T-cell (primary cell): ENCODE measurements at places on chromosomes 6 and 20. TPM values are rescaled to one million over a fixed set of nuclear protein-coding genes. Genes with fewer than 3 reads are reported as not detected.

DNA sequence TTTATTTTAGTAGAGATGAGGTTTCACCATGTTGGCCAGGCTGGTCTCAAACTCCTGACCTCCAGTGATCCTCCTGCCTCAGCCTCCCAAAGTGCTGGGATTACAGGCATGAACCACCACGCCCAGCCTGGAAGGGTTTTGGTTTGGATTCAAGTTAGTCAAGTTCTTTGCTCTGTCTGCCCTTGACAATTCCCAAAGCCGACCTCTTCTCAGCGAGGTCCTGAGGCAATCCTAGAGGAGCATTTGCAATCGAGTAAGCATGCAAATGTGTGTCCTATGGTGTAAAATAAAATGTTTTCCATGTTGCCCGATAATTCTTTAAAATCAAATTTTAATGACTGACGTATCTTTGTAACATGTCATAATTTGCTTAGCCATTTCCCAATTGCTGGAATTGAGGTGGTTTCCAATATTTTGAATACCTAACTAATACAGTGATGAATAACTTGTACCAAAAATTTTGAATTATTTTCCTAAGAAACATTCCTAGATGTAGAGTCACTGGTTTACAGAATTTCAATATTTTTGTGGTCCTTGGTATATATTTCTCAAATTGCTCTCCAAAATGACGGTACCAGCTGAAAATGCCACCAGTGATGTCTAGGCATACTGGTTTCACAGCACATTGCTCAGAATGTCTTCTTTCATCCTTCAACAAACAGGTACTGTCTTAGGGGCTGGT, 38.7 kb downstream of the GTF2H5 start:
- DNase-seq, result no peak
- H3K27me3 ChIP-seq, result no peaks in the 10 kb centered on the region

DNA sequence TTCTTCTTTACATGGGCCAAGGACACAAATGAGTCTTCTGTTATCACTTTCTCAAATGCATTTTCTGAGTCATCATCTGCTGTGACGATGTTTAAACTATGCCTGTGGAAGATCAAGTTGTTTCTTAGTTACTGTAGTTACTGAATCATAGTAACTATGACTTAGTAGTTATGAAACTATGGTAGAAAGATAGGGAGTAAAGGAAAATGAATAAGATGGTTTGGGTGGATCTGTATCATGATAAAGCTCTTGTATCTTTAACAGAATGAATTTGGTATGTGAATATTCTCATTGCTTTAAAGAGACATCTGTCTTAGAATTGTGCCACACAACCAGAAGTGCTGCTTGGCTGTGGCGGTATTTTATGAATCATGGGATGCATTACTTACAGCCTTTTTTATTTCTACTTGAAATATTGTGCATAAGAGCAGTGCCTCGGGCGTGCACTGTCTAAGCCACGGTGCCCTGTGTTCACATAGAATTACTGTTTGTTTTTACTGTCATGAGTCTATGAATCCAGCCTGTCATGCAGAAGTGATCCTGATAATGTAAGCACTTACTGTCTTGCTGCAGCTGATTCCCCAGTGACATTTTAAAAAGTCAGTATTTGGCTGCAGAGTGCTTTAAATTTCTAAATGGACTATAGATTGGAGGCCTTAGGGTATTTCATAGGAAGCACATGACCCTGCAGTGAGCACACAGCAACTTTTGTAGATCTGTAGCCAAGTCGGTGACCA, 215.2 kb downstream of the TMEM242 start:
- no peak for DNase-seq
- H3K4me3 ChIP-seq, result no peak overlapping the region
- no peaks in the 10 kb centered on the region for H3K27me3 ChIP-seq
- H3K4me1 ChIP-seq, result peaks cover 4% of the 10 kb centered on the region

DNA sequence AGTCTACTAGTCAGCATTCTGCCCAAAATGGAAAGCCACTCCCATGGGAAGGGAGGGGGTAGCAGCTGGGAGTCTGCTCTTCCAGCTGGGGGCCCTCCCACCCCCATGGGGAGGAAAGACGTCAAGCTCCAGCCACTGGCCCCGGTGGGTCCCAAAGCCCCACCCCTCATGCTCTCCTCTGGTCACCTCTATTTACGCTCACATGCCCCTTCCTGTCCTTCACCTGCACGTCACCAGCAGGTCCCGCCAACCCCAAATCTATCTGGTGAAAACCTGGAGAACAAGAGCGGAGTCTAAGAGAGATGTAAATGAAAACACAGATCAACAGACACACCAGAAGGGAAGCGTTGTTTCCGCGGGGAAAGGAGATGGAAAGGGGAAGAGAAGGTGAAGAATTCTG, 30.0 kb upstream of the ZBP1 start:
- peaks cover 7% of the 10 kb centered on the region for H3K36me3 ChIP-seq
- no peak overlapping the region for H3K4me3 ChIP-seq
- no peak overlapping the region for H3K27ac ChIP-seq
- no peaks in the 10 kb centered on the region for H3K4me1 ChIP-seq

- H3K4me3 ChIP-seq, result no peak overlapping the region
- no peak for DNase-seq
- H3K4me1 ChIP-seq, result no peaks in the 10 kb centered on the region
- no peaks in the 10 kb centered on the region for H3K36me3 ChIP-seq
These were observed 124.6 kb downstream of the MYB start for GRCh38 chr6:135305684-135306083.

- H3K36me3 ChIP-seq, result no peaks in the 10 kb centered on the region
- H3K27ac ChIP-seq, result no peak overlapping the region
- no peaks in the 10 kb centered on the region for H3K27me3 ChIP-seq
- DNase-seq, result no peak
- no peaks in the 10 kb centered on the region for H3K4me1 ChIP-seq
These were observed 15.3 kb downstream of the IPCEF1 start for GRCh38 chr6:154341336-154341735.

DNA sequence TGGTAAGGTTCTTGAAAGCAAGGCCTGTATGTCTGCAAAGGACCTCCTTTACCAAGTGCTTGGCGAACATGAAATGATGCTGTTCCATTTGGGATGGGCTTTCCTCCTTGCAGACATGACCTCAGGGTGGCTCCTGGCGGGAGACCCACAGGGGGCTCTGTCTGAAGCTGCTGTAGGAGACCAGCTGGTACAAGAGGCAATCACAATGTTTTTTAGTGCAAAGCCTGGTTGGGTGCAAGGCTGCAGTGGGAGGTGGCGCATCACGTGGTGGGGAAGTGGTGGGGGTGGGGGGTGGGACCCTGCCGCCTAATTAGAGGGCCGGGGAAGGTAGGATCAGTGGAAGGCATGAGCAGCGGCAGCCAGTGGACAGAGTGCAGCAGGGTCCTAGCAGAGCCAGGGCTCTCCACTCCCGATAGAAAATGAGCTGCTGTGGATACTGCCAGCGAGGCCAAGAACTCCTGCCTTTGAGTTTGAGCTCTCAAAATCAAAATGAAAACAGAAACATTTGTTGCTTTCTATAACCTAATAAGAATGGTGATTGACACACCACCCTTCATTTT, 9.1 kb upstream of the ARMC2 start:
- peaks cover 10% of the 10 kb centered on the region for H3K27me3 ChIP-seq
- no peaks in the 10 kb centered on the region for H3K36me3 ChIP-seq
- H3K4me1 ChIP-seq, result peaks cover 7% of the 10 kb centered on the region
- DNase-seq, result no peak

GRCh38 chr6:42010185-42010891, 40.0 kb upstream of the TAF8 start:
- peak; percentile 26 for DNase-seq
- no peaks in the 10 kb centered on the region for H3K27me3 ChIP-seq
- peak overlapping the region; percentile 45 for H3K27ac ChIP-seq
- H3K4me1 ChIP-seq, result peaks cover 73% of the 10 kb centered on the region
- peak overlapping the region; percentile 15 for H3K4me3 ChIP-seq

GRCh38 chr6:473356-473755, 81.8 kb downstream of the IRF4 start:
- no peak for DNase-seq
- no peaks in the 10 kb centered on the region for H3K36me3 ChIP-seq
- no peak overlapping the region for H3K4me3 ChIP-seq
- no peaks in the 10 kb centered on the region for H3K27me3 ChIP-seq

DNA sequence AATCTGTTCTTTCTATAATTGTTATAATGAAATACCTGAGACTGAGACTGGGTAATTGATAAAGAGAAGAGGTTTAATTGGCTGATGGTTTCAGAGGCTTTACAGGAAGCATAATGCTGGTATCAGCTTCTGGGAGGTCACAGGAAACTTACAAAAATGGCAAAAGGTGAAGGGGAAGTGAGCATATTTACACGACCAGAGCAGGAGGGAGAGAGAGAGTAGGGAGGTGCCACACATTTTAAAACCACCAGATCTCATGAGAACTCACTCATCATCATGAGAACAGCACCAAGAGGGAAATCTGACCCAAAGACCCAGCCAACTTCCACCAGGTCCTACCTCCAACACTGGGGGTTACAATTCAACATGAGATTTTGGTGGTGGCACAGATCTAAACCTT, 2.6 kb upstream of the SIRPB1 start:
- no peaks in the 10 kb centered on the region for H3K27me3 ChIP-seq
- H3K4me3 ChIP-seq, result no peak overlapping the region
- DNase-seq, result no peak

SAPCD1 gene
- 4.1 TPM for total RNA-seq

- no peaks in the 10 kb centered on the region for H3K4me1 ChIP-seq
- no peak overlapping the region for H3K4me3 ChIP-seq
- no peak for DNase-seq
- H3K27ac ChIP-seq, result no peak overlapping the region
- no peaks in the 10 kb centered on the region for H3K27me3 ChIP-seq
These were observed 39.9 kb upstream of the BEND6 start for GRCh38 chr6:56914798-56915658.

GRCh38 chr20:51749674-51750036, 18.5 kb downstream of the ATP9A start:
- peaks cover 3% of the 10 kb centered on the region for H3K27me3 ChIP-seq
- no peak for DNase-seq
- no peak overlapping the region for H3K27ac ChIP-seq
- H3K4me3 ChIP-seq, result no peak overlapping the region
- H3K36me3 ChIP-seq, result no peaks in the 10 kb centered on the region

HS3ST5 gene
- total RNA-seq, result not detected

DNA sequence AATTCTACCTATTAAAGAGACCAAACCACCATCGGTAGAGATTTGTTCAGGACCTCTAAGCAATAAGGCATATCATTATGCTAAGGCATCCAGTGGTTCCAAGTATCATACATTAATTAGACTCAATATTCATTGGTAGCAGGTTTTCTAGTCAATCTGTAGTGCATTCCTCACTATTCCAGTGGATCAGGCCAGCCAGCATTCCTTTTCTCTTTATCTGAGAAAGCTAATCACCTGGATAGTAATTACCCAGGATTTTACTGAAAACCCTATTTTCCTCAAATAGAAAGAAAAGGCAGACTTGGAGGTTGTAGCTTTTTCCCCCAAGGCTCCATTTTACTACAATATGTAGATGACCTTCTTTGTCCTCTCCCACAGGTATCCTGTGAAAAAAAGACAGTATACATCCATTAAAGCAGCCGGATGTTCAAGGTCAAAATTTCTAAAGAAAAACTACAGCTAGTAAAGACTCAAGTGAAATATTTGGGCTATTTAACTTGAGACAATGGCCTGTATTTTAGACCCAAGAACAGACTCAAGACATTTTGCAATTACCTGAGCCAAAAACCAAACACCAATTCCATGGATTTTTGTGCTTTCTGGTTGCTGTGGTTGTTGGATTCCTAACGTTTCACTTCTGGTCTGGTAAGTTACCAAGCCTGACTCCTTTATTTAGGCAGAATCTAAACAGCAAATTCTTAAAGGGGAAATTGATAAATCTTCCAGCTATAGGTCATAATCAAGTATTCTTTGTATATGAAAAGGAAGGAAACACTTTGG, 149.1 kb upstream of the MOCS1 start:
- DNase-seq, result no peak
- H3K4me3 ChIP-seq, result no peak overlapping the region
- H3K36me3 ChIP-seq, result no peaks in the 10 kb centered on the region
- peaks cover 7% of the 10 kb centered on the region for H3K27me3 ChIP-seq
- H3K4me1 ChIP-seq, result no peaks in the 10 kb centered on the region

- no peaks in the 10 kb centered on the region for H3K36me3 ChIP-seq
- peaks cover 32% of the 10 kb centered on the region for H3K27me3 ChIP-seq
- no peaks in the 10 kb centered on the region for H3K4me1 ChIP-seq
- H3K27ac ChIP-seq, result no peak overlapping the region
- no peak for DNase-seq
- H3K4me3 ChIP-seq, result no peak overlapping the region
These were observed 225.5 kb downstream of the SYNDIG1 start for GRCh38 chr20:24694727-24695528.
